ENCODE measurements at places on chromosomes 12 and 14.

- DNase-seq = no peak
These were observed at the start of gene KRT80 for GRCh38 chr12:52191841-52192791. TSS of gene KRT80 (minus strand) at chr12:52192014. CDS start at chr12:52191902, 112 bp downstream.

DNA sequence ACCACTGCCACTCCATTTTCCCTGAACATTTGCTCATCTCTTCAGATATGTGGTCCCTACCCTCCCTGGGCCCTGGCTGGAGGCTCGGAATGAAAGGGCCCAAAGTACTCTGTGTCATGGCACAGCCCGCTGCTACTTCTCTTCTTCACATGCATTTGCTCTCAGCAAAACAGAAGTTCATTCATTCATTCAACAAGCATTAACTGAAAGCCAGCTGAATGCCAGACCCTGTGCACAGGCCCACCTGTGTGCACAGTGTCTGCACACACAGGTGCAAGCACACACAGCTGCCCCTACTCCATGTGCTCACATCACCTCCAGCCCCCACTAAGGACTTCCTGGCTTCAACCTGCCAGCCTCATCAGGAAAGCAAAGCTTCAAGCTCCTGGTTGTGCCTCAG, 7.8 kb downstream of the WNT1 start:
- no peak for DNase-seq

GRCh38 chr14:27205036-27205435, 607.2 kb upstream of the NOVA1 start:
- DNase-seq = no peak

GRCh38 chr12:52526511-52526951, 6.3 kb upstream of the KRT5 start:
- no peak for DNase-seq

GRCh38 chr12:56616244-56616643, 13.9 kb downstream of the BAZ2A start:
- DNase-seq = no peak

- DNase-seq = no peak
These were observed 2.2 kb downstream of the SCARB1 start for GRCh38 chr12:124861492-124861891.

Measured in NCI-H1930 (cell line).